Dermis lymphatic vessel endothelial cell (primary cell): ENCODE measurements at places on chromosomes 2 and 18. TPM values are rescaled to one million over a fixed set of nuclear protein-coding genes. Genes with fewer than 3 reads are reported as not detected.

The ATAD2B gene
- 11.1 and 16.7 TPM in 2 replicates for total RNA-seq

The LHCGR gene
- not detected in 2 replicates for total RNA-seq

The FLACC1 gene
- 0.86 and 0.87 TPM in 2 replicates for total RNA-seq

The ACMSD gene
- total RNA-seq: not detected in 2 replicates

The GPAT2 gene
- total RNA-seq: 0.60 and 2.6 TPM in 2 replicates

The MLPH gene
- 0.52 and 3.3 TPM in 2 replicates for total RNA-seq

The IL36G gene
- not detected in 2 replicates for total RNA-seq

The SLC40A1 gene
- total RNA-seq: 153 and 276 TPM in 2 replicates

The UGT1A8 gene
- total RNA-seq: not detected in 2 replicates

The ASB18 gene
- not detected in 2 replicates for total RNA-seq
